Stimulated activated naive CD8-positive, alpha-beta T cell treated with anti-CD3 and anti-CD28 coated beads, Interleukin-15, amount 100 ng/mL, for 72 hours (primary cell): ENCODE measurements at places on chromosomes 16 and 17.

- no peak for DNase-seq
These were observed 3.8 kb upstream of the DNAH2 start for GRCh38 chr17:7713782-7714181.

DNA sequence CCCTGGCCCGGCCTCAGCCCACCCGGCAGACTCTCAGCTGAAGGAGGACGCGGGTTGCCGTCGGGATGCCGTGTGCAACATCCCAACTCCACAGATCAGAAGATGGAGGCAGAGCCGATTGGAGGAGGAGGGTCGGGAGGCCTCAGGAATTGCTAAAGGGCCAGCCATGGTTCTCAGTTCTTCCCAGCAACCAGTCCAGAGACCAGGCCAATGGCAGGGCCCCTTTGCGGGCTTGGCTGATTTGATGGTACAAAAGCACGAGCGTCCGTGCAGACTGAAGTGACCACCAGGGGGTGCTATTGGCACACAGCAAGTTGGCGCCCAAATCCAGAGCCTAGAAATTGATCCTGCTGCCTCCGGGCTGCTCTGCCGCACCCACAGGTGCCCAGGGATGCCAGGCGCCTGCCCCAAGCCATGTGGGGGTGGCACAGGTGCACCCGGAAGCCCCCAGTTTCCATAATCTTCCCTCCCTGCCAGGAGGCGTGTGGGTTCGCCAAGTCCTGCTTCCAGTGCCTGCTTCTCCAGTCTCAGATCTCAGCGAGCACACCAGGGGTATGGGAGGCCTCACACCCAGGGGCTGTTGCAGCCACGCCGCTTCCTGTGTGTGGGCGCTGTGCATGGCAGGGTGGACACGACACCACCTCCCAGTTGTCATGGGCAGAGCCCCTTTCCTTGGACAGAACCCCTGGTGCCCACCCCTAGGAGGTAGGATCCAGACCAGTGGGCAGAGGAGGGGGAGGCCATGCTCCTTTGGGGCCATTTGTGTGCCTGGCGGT, 7.1 kb upstream of the TEX19 start:
- peak; percentile 77 for DNase-seq

DNA sequence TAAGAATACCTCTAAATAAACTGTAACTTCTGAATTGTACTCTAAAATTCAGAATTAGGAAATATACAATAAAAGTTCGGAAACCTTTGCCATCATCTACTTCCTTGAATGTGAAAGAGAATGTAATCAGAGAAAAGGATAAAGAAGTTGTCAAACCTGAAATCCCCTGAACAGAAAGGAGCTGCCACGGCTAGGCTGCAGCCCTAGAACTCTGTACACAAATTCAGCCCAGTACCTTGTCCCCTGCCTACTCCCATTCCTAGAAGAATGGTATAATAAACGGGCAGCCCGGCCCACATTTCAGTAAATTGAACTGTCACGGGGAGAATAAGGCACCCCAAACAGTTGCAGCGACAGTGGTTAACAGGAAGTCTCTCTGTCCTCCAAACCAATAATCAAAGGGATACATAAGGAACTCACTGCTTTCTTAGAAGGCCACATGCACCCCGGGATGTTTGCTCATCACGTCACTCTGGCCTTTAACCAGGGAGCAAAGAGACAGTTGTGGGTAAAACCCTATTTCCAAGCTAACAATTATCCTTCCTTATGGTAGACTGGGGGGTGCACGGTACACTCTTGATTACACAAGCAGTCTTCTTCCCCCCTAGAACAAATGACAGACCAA, 24.3 kb upstream of the RFFL start:
- peak; percentile 45 for DNase-seq

DNA sequence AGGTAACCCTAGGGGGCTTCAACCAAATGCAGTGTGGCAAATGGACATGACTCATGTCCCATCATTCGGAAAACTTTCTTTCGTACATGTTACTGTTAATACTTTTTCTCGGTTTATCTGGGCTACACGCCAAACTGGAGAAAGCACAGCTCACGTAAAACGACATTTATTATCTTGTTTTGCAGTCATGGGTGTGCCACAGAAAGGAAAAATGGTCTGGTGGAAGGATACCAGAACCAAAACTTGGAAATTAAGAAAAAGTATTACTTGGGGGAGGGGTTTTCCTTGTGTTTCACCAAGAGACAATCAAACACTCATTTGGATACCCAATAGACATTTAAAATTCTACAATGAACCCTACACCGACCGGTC, 23.6 kb downstream of the ALOX15B start:
- no peak for DNase-seq

DNA sequence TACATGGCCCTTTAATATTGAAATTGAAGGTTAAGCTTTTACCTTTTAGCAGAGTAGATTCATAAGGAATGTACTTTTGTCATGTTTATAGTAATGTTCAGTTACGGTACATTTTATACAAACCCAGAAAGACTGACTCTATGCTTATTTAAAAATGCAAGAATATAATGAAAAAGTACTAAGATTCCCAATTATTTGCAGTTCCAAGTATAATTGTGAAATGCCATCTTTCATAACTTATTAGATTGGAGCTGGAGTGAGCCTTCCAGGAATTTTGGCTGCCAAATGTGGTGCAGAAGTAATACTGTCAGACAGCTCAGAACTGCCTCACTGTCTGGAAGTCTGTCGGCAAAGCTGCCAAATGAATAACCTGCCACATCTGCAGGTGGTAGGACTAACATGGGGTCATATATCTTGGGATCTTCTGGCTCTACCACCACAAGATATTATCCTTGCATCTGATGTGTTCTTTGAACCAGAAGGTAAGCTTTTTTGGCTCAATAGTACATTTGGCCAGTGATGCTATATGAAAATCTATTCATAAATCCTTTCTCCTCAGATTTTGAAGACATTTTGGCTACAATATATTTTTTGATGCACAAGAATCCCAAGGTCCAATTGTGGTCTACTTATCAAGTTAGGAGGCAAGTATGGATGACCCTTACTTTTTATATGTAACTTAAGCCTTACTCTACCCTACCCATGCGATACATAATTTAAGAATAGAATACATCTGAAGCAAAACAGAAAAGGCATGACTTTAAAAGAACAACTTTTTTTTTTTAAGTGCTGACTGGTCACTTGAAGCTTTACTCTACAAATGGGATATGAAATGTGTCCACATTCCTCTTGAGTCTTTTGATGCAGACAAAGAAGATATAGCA, 4.2 kb downstream of the SRSF2 start:
- no peak for DNase-seq

DNA sequence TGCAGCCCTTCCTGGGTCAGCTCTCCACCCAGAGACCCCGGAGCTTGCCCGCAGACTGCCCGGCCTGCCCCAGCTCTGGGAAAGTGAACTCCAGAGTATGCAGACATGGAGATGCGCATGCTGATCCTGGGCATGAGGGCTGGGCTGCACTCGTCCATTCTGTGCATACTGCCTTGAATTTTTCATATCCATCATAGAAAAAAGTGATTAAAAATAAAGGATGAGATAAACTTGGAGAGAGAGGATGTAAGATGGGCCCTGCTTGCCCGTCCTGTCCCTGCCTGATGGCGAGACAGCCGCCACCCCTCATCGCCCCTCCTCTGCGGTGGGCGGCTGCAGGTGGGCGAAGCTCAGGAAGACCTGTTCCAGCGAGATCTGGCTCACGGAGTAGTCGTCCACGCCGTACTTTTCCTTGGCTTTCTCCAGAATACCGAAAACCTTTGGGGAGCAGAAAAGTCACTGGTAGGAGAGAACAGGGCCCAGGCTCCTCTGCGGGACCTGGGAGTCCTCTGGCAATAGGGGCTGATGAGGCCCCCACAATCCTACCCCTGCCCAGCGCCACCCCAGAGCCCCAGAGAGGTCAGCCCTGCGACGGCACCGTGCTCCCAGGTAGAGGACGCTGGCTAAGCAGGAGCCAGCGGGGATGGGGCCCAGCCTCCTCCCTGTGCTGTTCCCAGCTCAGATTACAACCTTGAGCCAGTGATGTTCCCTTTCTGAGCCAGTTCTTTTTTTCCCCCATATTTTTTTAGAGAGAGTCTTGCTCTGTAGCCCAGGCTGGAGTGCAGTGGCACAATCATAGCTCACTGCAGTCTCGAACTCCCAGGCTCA, 8.7 kb upstream of the RNPS1 start:
- no peak for DNase-seq

DNA sequence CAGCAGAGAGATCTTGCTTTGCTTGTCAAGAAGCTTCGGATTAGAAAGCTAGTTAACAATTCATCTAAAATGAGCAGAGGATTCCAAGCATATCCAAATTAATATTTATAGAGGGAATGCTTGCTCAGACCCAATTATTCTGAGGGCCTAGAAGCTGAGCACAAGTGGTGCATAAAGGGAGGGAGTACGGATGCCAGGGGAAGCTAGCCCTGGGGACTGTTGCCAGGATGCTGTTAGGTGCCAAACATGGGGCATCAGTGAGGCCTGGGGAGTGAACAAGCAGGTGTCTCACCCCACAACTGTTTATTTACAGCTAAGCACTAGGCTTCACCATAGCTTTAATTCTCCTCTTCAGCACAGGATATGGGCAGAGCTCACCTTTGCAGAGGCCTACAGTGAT, 684.1 kb upstream of the C16orf82 start:
- DNase-seq: no peak

DNA sequence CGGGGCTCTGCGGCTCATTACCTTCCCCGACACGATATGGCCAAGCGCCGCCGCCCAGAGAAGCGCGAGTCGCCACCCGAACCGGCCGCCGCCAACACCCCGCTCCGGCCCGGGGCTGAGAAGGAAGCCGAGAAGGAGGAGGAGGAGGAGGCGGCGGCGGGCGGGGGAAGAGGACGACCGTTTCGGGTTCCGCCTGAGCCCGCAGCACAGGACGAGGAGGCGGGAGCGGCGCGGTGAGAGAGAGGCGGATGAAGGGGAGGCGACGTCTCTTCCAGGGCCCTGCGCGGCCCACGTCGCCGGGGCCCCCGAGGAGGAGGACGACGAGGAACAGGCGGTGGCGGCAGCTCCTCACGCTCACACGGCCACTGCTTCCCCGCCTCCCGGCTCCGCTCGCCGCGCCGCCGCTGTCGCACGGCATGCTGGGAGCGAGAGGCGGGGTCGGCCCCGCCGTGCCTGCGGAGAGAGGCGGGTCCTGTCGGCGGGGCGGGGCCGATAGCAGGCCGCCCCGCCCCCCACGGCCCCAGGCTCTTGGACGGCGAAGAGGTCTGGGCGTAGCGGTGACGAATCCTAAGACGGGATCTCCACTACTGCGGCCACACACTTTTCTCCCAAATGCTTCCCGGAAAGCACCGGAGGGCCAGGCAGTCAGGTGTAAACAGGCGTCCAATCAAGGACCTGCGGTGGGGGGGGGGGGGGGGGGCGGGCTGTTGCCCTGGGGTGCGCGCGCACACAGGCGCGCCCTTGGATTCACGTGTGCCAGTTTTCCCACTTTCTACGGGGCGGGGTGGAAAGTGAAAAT, 97.3 kb upstream of the METTL9 start:
- DNase-seq: peak; percentile 94

- DNase-seq: peak; percentile 54
These were observed 20.8 kb downstream of the GGA3 start for GRCh38 chr17:75240394-75241142.

DNA sequence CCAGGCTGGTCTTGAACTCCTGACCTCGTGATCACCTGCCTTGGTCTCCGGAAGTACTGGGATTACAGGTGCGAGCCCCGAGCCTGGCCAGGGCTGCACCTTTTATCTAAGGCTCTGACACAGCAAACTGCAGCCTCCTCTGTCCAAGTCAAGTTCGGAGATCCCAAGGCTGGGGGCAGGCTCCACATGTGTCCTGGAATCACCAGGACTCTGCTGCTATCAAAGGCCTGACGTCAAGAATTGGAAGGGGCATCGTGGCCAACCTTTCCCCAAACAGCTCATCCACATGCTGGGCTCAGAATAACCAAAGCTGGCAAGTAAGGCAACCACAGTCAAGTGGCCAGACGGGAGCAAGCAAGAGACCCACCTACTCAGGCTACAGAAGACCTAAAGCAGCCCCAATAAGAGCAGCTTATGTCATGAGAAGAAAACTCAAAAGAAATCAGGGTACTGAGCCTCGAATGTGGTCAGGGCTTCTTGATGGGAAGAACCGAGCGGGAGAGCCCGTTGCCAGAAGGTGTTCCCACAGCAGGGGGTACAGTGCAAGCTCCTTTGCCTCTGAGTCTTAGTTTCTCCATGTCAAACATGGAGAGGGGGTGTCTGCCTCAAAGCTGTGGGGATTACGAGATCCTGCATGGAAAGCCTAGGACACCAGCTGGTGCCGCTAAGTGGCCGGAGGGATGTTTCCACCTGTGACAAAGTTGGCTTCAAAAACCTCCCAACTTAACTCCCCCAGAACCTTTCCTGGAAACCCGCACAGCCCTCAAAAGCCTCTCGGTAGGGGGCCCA, 7.9 kb downstream of the MYBBP1A start:
- DNase-seq: no peak

GRCh38 chr17:80943346-80944145, 48.1 kb upstream of the CHMP6 start:
- no peak for DNase-seq

DNA sequence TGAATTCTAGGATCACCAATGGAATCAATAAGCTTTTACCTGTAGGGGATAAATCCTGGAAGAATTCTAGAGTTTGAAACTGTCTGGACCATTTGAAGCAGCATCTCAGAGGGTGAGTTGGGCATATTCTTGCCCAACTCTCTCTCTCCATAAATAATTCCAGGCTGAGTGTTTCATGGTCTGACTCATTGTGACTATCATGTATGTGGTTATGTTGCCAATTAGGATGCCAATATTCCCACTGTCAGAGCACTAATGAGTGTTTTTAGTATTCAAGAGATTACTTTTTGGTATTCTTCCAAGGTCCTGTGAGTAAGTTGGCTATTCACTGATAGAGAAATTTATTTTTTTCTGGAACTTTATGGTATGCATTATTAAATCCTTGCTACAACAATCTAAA, 456.9 kb downstream of the TOX3 start:
- no peak for DNase-seq

DNA sequence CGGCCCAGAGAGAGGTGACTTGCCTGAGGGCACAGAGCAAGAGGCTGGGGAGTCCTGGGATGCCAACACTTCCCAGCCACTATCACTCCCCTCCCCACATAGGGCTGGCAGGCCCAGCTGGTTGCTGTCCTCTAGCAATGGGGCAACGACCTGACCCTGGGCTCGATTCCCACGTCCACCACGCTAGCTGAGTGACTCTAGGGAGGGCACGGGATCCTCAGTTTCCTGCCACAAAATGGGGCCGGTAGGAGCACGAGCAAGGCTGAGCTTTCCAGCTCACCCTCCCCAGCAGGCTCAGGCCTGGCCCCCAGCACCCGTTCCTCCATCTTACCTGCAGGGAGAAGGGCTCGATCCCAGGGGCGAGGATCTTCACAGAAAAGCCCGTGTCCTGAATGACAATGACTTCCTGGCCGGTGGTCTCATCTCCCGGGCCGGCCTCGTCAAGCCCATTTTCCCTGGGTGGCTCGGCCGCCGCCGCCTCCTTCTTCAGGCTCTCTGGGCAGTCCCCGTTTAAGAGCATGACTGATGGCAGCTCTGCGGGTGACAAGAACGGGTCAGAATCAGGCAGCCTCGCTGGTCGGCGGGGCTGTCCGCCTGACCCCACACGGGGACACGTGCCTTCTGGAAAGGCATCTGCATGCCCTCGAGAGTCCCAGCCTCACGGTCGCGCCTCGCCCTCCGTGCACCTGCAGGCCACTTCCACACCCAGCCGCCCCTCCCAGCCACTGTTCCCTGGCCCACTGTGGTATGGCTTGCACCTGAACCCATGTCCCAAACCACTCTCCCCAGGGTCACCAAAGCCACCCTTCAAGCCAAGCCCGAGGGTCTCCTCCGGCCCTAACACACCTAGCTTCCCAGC, 7.3 kb downstream of the CLUH start:
- no peak for DNase-seq

GRCh38 chr16:15046692-15047376, 9.0 kb downstream of the NTAN1 start:
- no peak for DNase-seq

- no peak for DNase-seq
These were observed 480.4 kb downstream of the CDH8 start for GRCh38 chr16:61555718-61556441.
